Stimulated activated CD8-positive, alpha-beta memory T cell treated with anti-CD3 and anti-CD28 coated beads, Interleukin-15, amount 100 ng/mL, for 48 hours (primary cell): ENCODE measurements at places on chromosomes 4 and X.

- no peak for DNase-seq
Measured at GRCh38 chrX:10470009-10470408, 150.4 kb downstream of the MID1 start.

DNA sequence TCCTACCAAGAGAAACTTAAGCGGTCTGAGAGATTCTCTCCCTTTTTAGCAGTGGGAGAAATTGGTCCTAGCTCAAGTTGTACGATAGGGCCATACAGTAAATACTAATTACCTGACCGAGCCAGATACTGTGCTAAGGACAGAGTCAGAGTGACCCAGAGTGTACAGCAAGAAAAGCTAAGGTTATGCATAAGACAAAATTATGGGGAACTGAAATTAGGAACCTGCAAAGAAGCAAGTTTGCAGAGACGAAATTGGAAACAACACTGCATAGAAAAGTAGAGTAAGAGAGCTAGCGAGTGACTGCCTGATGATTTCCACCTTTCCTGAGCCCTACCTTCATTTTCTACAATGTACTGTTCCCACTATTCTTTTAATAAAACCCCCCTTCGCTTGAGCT lies 278.1 kb downstream of the NKX6-1 start:
- no peak for DNase-seq

DNA sequence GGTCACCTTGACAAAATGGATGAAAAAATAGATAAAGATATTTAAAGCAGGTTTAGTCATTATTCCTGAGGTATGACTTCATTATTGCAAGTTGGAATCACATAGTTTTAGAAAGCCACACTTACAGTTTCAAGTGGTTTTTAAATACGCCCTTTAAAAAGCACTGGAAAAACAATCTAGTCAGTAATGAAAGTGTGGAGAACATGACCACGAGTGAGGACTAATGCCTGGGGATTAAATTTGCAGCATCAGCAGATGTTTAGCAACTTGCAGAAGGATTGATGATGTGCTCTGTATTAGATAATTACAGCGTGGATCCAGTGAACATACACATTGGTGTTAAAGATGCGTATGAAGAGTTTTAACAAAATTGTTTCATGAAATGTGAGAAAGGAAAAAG lies 5.9 kb downstream of the SPARCL1 start:
- no peak for DNase-seq

GRCh38 chr4:120926358-120927025 lies 4.0 kb upstream of the PRDM5 start:
- DNase-seq: no peak

GRCh38 chr4:176187624-176188023 lies 7.8 kb downstream of the SPATA4 start:
- no peak for DNase-seq

DNA sequence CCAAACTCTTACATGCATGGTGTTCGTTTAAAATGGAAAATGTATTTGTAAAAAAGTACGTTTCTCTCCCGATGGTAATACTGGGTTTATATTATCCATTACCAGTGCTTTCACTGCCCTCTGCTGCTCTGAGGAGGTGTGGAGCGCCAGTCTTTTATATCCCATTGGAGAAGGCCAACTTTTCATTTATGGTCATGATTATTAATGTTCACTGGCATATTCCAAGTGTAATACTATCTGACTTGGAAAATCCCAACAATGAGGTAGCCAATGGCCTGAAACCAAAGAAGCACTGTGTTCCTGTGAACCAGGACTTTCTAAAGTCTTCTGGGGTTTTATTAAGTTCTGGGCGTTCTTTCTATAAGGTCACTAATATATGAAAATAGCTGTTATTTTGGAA lies 80.7 kb downstream of the SYNPO2 start:
- no peak for DNase-seq

- peak; percentile 33 for DNase-seq
Measured at GRCh38 chrX:109270580-109271484, 211.1 kb downstream of the GUCY2F start.

DNA sequence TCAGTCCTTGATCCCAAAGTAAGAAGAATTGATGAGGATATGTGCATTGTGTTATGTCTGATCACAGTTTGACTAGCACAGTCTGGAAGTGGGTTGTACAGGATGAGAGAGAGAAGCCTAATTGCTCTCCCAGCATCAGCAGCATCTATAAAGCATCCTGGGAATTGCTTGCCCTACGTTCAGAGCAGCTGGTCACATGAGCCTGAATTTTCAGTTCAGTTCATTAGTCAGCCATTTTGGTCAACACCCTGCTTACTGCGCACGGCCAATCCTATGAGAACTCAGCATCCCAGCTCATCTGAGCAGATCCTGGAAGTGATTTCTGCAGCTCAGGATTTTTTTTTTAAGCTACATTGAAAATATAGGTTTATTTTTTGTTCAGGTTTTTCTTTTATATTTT lies at the start of gene RUFY3:
Gene RUFY3, plus strand, starts transcription at position 218 of the 400 bp plus-strand sequence. CDS start 610 bp downstream, outside the sequence.
- DNase-seq: no peak

- peak; percentile 63 for DNase-seq
Measured at GRCh38 chr4:113682730-113683537, 78.6 kb downstream of the CAMK2D start.

DNA sequence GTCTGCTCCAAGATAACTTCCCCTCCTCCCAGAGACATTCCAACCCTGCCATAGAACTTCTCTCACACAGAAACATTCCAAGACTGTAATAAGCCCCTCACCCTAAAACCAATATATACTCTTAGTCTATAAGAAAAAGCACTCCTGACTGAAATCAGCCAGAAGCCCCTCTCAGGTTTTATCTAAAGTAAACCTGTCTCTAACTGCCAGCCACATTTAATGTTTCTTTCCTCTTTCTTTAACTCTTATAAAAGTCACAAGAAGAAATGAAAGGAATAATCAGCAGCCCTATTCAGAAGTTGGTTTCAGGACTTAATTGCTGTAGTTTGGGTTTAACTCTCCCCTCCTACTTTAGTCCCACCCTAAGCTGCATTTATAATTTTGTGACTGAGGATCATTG lies 165.0 kb upstream of the ZCCHC13 start:
- no peak for DNase-seq

- DNase-seq: no peak
Measured at GRCh38 chr4:865572-865971, 39.6 kb upstream of the CPLX1 start.

DNA sequence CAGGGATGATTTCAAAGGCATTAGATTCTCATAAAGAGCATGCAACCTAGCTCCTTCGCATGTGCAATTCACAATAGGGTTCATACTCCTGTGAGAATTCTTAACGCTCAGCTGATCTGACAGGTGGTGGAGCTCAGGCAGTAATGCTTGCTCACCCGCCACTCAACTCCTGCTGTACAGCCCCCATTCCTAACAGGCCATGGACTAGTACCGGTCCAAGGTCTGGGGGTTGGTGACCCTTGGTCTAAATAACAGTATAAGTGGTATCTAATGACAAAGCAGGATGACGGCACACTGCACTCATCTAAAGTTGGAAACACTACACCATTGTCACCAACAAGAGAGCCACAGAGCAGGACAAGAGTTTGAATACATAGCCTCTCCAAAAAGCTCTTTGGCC lies 28.5 kb downstream of the ADGRA3 start:
- DNase-seq: no peak

- DNase-seq: no peak
Measured at GRCh38 chrX:84188320-84188834, 378 bp upstream of the RPS6KA6 start.

DNA sequence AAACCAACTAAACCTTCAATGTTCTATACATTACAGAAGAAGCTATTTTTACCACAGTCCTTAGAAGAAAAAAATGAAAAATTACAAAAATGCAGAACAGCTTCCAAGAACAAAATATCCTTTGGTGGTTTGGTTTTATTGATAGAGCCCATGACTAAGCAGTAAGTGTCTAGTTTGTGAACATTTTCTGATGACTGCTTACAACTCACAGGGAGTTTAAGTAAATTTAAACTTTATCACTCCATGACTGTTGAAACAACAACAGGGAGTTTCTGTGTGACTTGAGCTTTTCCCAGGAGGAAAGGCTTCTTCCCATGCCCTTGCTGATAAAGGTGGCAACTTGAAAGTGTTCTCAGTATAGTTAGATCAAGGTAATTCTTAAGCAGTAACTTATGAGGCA lies 2.9 kb downstream of the PF4 start:
- no peak for DNase-seq

DNA sequence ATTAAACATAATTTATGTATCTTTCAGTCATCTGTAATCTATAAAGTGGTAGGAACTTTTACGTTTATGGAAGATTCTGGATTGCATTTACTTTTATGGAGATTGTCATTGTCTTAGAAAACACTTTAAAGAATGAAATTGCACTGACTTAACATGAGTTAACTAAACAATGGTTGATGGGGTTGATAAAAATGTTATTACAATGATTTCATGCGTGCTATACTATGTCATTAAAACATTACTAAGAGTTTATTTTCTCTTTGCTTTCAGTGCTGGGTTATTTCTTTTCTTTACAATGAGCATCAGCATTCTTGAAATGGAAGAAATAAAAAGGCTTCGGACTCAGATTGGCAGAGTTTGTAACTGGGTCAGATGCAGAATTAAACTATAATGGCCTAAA lies 67.1 kb upstream of the PDLIM3 start:
- no peak for DNase-seq

DNA sequence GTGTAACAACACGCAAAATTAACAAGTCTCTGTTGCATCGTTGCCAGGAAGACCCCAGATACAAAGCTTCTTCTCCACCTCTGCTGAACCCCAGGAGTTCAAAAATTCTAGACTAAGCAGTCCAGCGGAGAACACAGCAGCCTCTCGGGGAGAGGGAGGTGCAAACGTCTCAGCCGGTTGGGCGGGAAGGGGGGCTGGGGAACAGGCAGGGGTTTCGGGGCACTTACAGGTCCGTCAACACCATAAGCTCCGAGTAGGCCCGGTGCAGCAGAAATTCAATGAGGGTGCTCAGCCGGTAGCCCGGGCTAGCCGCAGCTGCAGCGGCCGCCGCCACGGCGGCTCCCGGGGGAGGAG lies 394 bp downstream of the MED14 start:
- DNase-seq: peak; percentile 1

GRCh38 chrX:48816014-48816810 lies 10.1 kb upstream of the ERAS start:
- DNase-seq: no peak

- no peak for DNase-seq
Measured at GRCh38 chrX:45771560-45772340, 571.1 kb upstream of the DIPK2B start.

DNA sequence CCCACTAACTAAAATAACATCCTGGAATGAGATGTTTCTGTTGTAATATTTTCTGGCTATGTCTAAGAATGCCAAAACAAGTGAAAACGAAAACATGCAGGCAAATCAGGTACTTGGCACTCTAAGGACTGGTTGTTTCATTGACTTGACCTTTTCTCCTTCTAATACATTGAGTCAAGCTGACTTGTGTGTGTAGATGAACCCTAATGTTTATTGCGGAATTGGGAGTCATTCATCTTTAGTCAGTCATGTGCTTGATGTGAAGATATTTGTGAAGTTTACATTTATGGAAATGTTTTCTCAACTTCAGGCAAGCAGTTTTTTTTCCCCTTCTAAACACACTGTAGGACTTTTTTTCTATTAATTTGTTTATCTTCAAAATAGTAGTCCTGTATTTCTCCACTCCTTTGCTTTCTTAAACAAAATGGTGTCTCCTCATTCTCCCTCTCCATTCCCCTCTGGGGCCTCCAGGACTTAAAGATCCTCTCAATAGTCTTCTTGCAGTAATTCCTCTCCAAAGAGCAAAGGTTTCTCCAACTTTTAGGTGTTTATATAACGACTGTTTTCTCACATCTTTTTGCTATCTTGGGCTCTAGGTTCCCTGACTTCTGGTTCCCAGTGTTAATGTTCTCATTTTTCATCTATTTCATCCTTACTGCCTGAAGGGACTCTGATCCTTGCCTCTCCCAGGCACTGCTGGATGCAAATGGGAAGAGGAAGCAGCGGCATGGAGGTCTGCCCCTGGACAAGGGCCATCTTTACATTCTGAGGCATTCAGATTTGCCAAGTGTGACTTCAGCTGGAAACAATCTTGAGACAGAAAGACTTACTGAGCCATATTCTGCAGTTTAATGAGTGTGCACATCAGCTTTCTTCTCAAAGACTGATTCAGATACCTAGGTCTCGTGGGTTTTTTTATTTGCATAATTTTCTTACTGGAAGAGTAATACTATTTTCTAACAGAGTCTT lies 166.4 kb downstream of the ARHGAP6 start:
- no peak for DNase-seq

GRCh38 chr4:32858361-32858760 lies 2138.2 kb downstream of the PCDH7 start:
- DNase-seq: no peak

- no peak for DNase-seq
Measured at GRCh38 chr4:140372751-140373327, 607 bp upstream of the SCOC start.

DNA sequence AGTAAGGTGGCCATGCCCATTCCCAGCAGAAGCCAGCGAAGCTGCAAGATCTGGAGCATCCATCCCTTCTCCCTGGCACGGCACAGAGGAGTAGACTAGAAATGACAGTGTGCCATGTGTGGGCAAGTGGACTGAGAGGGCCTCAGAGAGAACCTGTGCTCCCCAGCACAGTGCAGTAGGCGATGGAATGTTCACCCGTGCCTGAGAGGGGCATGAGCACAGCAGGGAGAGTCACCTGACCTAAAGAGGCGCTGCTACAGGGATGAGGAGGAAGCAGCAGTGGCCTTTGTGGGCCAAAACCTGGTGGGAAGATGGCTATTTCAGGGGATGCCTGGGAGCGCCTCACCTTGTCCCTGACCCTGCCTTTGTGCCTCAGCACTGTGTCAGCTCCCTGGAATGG lies 8.0 kb upstream of the CDKN2AIP start:
- DNase-seq: no peak

DNA sequence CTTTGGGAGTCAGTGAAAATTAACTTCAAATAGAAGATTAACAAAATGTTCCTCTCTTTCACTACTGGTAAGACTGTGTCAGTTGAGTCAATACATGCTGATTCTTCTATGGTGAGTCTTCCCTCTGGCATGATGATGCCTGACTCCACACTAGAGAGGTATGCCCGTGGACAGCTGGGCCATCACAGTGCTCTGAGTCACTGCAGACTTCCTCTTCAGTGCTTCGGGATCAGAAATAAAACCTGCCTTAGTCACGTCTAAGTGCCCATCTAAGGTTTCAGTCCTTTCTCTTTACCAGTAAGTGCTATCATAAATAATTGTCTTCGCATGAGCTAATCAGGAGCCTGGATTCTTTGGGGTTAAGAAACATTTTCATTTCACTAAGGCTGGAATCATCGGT lies 1.6 kb upstream of the ASB5 start:
- no peak for DNase-seq

GRCh38 chrX:53794181-53794580 lies 107.7 kb upstream of the HUWE1 start:
- DNase-seq: no peak

DNA sequence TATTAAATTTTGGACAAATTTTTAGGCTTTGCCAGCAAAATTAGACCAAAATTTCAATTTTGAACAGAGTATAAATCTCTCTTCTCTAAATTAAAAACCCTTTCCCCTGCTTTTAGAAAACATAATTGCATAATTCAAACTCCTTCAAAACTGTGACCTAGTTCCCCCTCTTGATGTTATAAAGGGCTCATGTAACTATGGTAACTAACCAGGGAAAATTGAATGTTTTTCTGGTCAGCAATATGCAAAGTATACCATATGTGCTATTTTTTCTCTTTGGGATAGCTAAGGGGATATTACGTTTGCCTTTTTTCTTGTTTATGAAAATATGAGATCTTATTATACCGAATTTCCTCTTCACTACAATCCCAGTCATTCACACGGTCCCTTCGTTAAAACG lies 5.1 kb upstream of the ING2 start:
- no peak for DNase-seq
